Esophagus squamous epithelium (tissue), 5 donors: ENCODE measurements at places on chromosomes 2 and 18.

DNA sequence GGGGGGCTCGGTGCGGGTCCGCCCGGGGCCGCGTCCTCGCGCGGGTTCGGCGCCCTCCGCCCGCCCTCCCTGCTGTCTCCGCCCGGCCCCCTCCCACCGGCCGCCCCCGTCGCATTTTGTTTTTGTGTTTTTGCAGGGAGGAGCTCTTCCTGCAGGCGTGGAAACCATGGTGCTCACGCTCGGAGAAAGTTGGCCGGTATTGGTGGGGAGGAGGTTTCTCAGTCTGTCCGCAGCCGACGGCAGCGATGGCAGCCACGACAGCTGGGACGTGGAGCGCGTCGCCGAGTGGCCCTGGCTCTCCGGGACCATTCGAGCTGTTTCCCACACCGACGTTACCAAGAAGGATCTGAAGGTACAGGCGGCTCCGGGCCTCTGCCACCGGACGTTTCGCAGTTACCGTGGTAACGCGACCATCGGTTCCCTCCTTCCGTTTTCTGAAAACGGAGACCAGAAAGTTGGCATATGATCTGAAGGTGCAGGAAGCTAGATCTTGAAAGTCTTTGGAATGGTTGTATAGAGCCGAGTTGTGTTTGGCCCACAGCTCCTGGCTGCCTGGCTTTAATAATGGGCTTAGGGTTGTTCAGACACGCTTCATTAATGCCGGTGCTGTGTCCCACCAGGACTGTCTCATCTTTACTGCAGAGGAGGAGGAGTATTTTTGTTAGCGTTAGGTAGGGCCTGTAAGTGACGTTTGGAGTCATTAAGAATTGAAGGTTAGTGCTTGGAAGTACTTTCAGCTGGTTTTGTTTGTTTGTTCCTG lies 891 bp downstream of the KDM3A start:
- peak; percentile 38 for DNase-seq

- no peak for DNase-seq
Observed at GRCh38 chr2:139645617-139646016, 865.4 kb upstream of the NXPH2 start.

DNA sequence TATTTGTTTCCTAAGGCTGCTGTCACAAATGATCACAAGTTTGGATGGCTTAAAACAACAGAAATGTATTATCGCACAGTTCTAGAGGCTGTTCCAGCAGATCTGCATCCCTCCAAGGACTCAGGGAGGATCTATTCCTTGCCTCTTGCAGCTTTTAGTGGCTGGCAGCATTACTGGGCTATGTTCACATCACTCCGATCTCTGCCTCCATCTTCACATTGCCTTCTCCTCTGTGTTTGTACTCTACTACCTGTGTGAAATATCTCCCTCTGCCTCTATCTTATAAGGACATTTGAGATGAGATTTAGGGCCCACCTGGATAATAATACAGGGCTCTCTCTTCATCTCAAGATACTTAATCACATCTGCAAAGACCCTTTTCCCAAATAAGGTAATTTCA lies 18.9 kb downstream of the NDC80 start:
- DNase-seq: no peak

DNA sequence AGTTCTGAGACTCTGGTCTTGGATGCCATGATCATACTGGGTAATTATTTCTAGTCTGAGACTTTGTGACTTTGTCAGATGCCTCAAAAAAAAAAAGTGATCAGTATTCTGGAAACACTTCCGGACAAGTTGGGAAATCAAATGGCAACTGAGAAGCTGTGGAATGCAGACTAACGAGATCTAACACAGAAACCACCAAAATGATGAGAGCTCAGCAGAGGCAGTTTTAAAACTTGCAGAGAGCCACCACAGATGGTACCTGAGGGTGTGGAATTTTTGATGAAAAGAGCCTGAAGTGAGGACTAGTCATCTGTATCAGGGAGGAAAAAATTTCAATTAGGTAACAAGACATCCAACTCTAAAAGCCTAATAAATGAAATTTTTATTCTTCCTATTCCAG lies 5.5 kb upstream of the GPR75 start:
- no peak for DNase-seq

DNA sequence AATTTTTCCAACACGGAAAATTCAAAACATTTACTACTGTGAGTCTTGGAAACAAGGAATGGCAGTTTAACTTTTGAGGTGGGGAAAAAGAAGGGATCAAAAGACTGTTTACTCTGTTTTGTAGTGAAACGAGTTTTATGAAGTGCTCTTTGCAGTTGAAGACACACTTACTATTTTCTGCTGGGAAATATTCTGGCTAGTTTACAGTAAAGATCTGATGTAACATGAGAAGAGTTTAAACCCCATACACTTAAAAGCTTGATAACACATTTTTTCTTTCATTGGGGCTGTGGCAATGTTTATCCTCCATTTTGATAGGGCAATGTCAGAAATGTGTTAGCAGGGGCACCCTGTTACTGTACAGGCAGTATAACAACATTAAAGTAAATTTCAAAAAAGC lies 124.9 kb upstream of the SMAD7 start:
- no peak for DNase-seq

- no peak for DNase-seq
Observed at GRCh38 chr18:37636831-37637477, 71.4 kb upstream of the CELF4 start.

- DNase-seq: no peak
Observed at GRCh38 chr18:41324934-41325333, 630.1 kb upstream of the PIK3C3 start.

GRCh38 chr2:30722936-30723725 lies 84.1 kb downstream of the CAPN13 start:
- no peak for DNase-seq

GRCh38 chr2:120558847-120559246 lies 176.8 kb upstream of the GLI2 start:
- no peak for DNase-seq

GRCh38 chr2:232588680-232589585 lies 38.4 kb downstream of the EIF4E2 start:
- DNase-seq: no peak

DNA sequence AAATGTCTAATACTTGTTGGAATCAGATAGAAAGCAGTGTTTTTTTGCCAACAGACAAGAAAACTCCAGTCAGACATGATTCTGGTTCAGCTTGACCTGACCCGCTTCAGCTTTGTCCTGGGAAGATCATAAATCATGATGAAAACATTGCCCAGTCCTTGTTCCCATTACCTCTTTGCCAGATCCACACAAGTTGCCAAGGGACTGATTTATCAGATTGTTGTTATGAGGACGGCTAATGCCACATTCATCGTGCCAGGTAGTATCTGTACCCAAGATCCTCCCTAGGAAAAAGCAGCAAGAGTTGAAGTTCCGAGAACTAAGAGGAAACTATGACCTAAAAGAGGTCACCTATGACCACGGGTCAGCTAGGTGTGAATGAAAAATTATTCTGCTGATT lies 39.0 kb downstream of the SLC40A1 start:
- DNase-seq: no peak

- DNase-seq: no peak
Observed at GRCh38 chr2:71727562-71727961, 274.2 kb downstream of the DYSF start.

DNA sequence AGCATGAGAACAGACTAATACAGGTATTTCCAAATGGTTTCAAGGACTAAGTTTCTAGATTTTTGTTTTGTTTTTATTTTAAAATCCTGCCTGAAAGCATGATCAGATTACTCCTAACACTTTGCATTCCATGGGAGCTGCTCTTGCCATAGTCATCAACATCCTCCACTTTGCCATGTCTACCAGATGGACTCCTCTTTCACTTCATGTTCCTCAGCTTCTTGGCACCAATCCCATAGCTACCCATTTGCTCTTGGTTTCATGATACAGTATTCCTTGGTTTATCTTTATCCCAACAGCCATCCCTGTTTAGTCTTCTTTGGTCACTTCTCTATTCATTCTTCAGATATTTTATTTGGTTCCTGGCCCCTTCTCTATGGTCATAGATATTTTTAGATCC lies 154.2 kb upstream of the CCDC195 start:
- DNase-seq: no peak

DNA sequence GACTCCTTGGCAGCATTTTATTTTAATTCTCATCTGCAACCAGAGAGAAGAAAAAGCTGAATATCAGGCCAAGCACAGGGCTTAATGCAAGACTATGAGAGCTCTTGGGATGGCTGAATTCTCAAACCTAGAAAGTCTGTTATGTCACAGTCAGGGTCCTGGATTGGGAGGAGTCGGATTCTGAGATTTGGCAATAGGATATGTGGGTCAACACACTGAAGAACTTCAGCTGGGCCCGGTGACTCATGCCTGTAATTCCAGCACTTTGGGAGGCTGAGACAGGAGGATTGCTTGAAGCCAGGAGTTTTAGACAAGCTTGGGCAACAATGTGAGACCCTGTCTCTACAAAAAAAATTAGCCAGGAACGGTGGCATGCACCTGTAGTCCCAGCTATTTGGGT lies 102.4 kb downstream of the COL3A1 start:
- no peak for DNase-seq
